Naive thymus-derived CD4-positive, alpha-beta T cell (primary cell): ENCODE measurements at places on chromosomes 4 and X. TPM values are rescaled to one million over a fixed set of nuclear protein-coding genes. Genes with fewer than 3 reads are reported as not detected.
A peak's percentile ranks its signal among the peaks of the same experiment; 100 is the strongest.

GRCh38 chrX:84358271-84358670 lies 144.0 kb downstream of the HDX start:
- H3K27me3 ChIP-seq: no peaks in the 10 kb centered on the region
- no peak overlapping the region for H3K4me3 ChIP-seq
- H3K4me1 ChIP-seq: no peaks in the 10 kb centered on the region
- no peak overlapping the region for H3K27ac ChIP-seq
- DNase-seq: no peak

GRCh38 chr4:27764526-27764837 lies 903.8 kb downstream of the STIM2 start:
- no peaks in the 10 kb centered on the region for H3K4me1 ChIP-seq
- no peaks in the 10 kb centered on the region for H3K27me3 ChIP-seq
- H3K27ac ChIP-seq: no peak overlapping the region
- no peak for DNase-seq
- no peak overlapping the region for H3K4me3 ChIP-seq
- H3K36me3 ChIP-seq: no peaks in the 10 kb centered on the region

DNA sequence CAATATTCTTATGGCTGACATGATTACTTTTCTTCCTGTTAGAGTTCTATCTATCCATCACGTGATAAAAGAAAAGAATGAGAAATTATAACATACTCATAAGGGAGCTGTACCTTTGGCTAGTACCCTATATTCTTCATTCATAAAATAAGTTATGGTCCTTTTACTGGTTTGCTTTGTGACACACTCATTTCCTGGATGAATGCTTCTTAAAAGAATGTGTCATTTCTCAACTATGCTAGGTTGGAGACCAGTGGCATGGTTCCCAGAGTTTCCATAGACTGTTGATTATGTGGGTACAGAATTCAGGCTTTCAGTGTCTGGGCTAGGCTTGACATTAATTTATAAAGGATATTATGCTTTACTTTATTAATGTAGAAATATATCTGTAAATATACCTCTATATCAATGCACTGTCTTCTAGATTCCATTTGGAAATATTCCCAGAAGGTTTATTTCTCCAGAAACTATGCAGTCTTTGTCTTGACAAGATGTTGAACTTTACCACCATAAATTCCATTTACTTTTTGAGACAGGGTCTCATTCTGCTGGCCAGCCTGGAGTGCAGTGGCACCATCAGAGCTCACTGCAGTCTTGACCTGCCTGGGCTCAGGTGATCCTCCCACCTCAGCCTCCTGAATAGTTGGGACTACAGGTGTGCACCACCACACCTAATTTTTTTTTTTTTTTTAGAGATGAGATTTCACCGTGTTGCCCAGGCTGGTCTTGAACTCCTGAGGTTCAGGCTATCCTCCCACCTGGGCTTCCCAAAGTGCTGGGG lies 23.8 kb downstream of the NUDT6 start:
- H3K36me3 ChIP-seq: no peaks in the 10 kb centered on the region
- DNase-seq: no peak
- no peak overlapping the region for H3K27ac ChIP-seq
- H3K27me3 ChIP-seq: no peaks in the 10 kb centered on the region

The MAGEE1 gene
- total RNA-seq: 9.0 TPM

The TLR10 gene
- total RNA-seq: not detected

DNA sequence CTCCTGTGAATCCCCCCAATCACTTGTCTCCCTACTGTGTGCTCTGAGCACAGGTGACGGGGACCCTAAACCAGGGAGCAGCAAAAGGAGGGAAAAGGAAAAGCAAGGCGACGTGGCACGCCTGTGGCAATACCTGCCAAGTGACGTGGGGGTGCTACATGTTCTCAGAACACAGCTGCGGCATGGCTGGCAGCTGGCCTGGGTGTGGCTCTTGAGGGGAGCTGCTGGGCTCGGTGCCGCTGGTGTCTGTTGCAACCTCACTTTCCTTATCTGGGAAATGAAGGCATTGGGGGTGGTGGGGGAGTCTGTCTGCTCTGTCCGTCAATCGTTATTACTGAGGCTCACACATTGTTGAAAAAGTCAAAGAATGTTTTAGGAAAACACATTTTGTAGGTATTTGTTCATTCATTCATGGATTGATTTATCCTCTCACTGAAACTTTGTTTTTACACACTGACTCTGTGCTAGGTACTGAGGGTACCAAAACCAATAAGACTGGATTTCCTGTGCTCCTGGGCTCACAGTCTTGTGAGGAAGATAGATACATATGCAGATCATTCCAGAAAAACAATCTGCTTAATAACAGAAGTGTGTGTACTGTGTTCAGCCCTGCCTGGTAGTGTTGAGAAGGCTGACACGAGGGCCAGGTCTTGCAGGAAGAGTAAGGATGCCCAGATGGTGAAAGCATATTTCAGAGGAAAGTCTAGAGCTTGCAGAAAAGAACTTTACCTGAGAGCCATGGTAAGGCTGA lies 217.6 kb downstream of the PTTG2 start:
- peak overlapping the region; percentile 51 for H3K27ac ChIP-seq
- H3K4me1 ChIP-seq: peaks cover 17% of the 10 kb centered on the region
- DNase-seq: peak; percentile 30
- H3K4me3 ChIP-seq: peak overlapping the region; percentile 34

The CLCN3 gene
- 18.3 TPM for total RNA-seq

DNA sequence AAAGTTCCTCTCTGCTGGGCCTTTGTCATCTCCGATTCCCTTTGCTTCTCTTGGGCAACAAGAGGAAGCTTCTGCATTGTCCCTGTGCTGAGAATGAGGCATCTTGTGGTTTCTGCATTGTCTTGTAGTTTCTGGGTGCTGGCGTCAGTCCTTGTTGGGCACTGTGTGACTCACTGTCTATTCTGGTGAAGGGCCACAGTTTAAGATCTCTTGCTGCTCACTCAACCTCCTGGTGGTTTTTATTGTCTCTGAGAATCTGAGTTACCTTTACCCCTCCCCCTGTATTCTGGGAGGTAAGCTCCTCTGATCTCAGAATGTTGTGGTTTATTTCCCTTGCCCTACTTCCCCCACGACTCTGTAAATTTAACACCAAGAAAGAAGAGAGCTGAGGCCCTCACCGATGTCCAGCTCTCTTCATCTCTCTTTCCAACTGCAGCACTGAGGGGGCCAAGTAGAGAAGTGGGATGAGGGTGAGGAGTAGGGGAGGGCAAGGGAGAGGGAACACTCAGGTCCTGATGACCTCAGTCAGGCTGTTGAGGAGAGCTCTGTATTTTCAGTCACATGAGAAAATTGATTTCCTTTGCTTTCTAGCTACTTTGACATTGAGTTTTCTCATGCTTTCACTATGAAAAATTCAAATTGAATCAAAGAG lies 441.6 kb upstream of the PITX2 start:
- no peaks in the 10 kb centered on the region for H3K36me3 ChIP-seq
- H3K4me3 ChIP-seq: no peak overlapping the region
- H3K27me3 ChIP-seq: no peaks in the 10 kb centered on the region
- no peak for DNase-seq
- H3K27ac ChIP-seq: no peak overlapping the region

DNA sequence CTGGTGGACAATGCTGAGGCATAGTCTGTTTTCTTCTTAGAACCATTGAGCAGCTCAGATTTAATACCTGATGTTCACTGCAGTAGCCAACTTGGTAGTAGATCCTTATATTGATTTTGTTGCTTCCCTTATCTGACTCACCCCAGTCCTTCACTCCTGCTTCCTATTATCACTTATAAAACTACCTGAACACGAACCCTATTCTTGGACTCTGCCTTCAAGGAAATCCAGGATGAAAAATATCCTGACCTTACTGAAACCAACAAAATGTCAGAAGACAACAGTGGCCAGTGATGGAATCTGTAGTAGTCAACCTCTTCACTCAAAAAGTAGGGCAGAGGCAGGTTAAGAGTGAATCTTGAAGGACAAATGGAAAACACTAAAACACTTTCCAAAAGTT lies 98.1 kb downstream of the CPEB2 start:
- H3K4me1 ChIP-seq: no peaks in the 10 kb centered on the region
- H3K4me3 ChIP-seq: no peak overlapping the region
- H3K27ac ChIP-seq: no peak overlapping the region
- H3K36me3 ChIP-seq: no peaks in the 10 kb centered on the region
